Smooth muscle cell of bladder (primary cell): ENCODE measurements at places on chromosomes 4 and X. TPM values are rescaled to one million over a fixed set of nuclear protein-coding genes. Genes with fewer than 3 reads are reported as not detected.

Gene SHROOM2
- under 0.01 TPM in 2 replicates for total RNA-seq

Gene SPANXB1
- total RNA-seq = not detected in 2 replicates

Gene SHROOM4
- total RNA-seq = 0.28 and 1.0 TPM in 2 replicates

Gene XPNPEP2
- 0.85 and 1.9 TPM in 2 replicates for total RNA-seq

Gene ARMCX2
- 76.7 and 109 TPM in 2 replicates for total RNA-seq

Gene DGKK
- total RNA-seq = not detected in 2 replicates

Gene NEUROG2
- not detected in 2 replicates for total RNA-seq

Gene GPM6B
- 0.28 and 0.65 TPM in 2 replicates for total RNA-seq

Gene ODAM
- total RNA-seq = not detected in 2 replicates

Gene GPC4
- total RNA-seq = 0.28 and 0.83 TPM in 2 replicates

Gene NPY5R
- not detected in 2 replicates for total RNA-seq

Gene NPNT
- 0.09 TPM in 1 of 2 replicates, not detected in the other for total RNA-seq

Gene AWAT2
- total RNA-seq = not detected in 2 replicates

Gene SPACA5
- total RNA-seq = not detected in 2 replicates

Gene TACC3
- 2.4 and 3.1 TPM in 2 replicates for total RNA-seq

Gene PDCL2
- not detected in 2 replicates for total RNA-seq

Gene PAK3
- total RNA-seq = 1.6 TPM in 2 replicates

Gene SLC16A2
- 7.4 and 8.3 TPM in 2 replicates for total RNA-seq

Gene ATXN3L
- not detected in 2 replicates for total RNA-seq

Gene ENPEP
- total RNA-seq = under 0.01 and 0.28 TPM in 2 replicates

Gene RS1
- not detected in 2 replicates for total RNA-seq

Gene SCD5
- total RNA-seq = 9.5 and 12.9 TPM in 2 replicates

Gene PABPC1L2A
- not detected in 2 replicates for total RNA-seq

Gene ING2
- total RNA-seq = 4.1 and 9.1 TPM in 2 replicates

Gene FRG2
- total RNA-seq = not detected in 2 replicates

Gene PTCHD1
- not detected in 2 replicates for total RNA-seq

Gene TMEM47
- 63.4 and 105 TPM in 2 replicates for total RNA-seq

Gene SPANXC
- not detected in 2 replicates for total RNA-seq

Gene REPS2
- 0.09 and 0.14 TPM in 2 replicates for total RNA-seq

Gene PAGE5
- total RNA-seq = 1.0 and 1.4 TPM in 2 replicates
